ENCODE measurements at places on chromosomes 2 and 18.

DNA sequence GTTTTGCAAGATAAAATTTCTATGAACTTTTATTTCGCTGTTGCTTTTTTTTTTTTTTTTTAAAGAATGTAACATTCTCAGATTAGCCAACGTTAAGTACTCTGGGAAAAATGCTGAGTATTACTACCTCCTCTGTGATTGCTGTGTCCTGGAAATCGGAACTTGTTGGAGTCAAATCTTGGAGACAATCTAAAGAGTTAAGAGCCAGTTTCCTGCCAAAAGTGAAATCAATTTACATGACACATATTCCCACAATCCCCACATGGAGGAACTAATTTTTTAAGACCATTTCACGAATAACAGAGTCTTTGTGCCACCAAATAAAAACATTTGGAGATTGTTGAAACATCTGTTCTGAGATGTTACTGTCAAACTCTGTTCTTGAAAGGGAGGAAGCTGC, 127.8 kb downstream of the MEP1B start:
- no peak for DNase-seq

DNA sequence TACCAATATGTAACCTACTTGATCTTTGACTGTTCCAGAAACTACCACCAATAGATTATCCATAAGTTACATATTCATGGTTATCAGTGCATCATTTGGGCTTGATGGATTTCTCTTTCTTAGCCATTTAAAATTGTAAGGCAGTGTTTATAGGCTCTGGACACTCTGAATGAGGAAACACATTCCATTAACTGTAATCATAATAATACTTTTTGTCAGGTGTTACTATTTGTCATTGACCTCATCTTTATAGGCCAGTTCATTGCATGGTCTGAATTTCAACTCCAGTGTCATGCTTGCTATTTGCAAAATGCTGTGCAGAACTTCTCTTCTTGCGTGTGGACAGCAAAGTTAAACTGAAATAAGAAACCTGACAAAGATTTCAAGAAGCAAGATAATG, 1340.2 kb upstream of the ZEB2 start:
- DNase-seq, result no peak

- peak; percentile 46 for DNase-seq
These were observed 43.4 kb downstream of the ZNF516 start for GRCh38 chr18:76451396-76452331.

GRCh38 chr2:635687-636621, 41.3 kb downstream of the TMEM18 start:
- DNase-seq, result no peak

DNA sequence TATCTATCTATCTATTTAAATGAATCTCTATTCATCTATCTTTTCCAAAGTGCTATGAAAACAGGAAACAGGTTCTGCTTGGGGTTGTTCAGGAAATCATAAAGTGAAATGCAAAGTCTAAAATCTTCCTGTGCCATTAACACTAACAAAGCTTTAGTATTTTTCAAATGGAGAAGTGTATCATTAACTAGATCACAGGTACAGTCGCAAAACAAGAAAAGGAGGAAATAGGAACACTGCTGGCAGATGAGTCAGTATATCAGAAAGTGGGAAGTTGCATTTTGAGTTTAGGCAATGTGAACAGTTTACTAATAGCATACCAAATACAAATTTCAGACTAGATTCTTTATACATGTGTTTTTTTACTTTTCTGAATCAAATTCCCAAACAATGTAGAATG, 888.5 kb upstream of the FSHR start:
- no peak for DNase-seq

DNA sequence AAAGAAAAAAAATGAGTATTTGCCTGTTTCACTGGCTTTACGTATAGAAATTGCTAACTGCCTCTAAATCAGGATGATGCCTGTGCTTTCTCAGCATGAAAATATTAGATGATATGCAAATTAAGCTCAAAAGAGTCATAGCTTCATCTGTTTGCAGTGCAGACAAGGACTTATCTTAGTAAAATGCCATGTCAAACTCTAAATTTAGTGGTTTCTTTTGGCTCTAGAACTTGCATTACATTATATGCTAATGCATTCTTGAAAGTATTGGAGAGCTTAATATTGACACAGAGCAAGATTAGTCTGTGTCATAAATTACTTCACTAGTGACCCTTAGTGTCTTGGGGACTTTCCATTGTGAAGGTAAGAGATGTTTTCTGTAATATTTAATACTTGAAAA, 1109.1 kb upstream of the NRXN1 start:
- no peak for DNase-seq

DNA sequence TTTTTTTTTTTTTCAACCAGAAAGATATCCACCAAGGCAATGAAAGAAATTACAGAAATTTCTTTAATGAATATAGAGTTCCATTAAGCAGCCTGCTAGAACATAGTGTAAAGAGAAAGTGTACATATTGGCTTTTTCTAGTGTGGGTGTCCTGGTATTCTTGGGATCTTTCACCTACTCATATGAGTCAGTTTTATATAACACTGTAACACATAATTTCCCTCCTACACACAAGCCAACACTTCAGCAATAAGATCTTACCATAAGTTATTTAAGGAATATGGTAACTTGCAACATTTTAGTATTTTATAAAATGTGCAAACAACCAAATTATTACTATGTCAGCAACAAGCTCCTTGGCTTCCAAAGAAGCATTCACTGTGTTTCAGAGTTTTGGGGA, 59.9 kb downstream of the ZRANB3 start:
- no peak for DNase-seq

- no peak for DNase-seq
These were observed 175.3 kb upstream of the EPHA4 start for GRCh38 chr2:221747289-221747972.

- peak; percentile 45 for DNase-seq
These were observed 989.5 kb upstream of the CNTNAP5 start for GRCh38 chr2:123035541-123035940.

DNA sequence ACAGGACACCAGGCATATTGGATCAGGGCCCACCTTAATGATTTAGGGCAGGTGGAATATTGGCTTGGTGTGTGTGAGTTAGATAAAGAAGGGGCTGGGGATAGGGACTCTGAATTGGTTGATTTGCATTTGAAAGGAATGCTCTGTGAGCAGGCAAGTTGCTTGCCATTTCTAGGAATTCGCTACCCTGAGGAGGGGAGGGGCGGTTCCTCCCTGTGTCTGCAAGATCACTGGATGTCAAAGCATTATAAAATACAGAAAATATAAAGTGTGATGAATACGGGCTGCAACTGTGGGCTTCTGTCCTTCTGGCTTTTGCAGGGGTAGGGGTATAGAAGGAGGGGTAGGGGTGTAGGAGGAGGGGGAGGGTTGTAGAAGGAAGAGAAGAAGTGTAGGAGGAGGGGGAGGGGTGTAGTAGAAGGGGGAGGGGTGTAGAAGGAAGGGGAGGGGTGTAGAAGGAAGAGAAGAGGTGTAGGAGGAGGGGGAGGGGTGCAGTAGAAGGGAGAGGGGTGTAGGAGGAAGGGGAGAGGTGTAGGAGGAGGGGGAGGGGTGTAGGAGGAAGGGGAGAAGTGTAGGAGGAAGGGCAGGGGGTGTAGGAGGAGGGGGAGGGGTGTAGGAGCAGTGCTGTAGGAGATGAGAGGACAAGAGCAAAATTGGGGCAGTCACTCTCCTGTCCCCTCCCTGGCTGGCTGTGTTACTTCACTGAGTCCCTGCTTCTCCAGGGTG, 238.0 kb upstream of the COPS8 start:
- DNase-seq, result no peak

DNA sequence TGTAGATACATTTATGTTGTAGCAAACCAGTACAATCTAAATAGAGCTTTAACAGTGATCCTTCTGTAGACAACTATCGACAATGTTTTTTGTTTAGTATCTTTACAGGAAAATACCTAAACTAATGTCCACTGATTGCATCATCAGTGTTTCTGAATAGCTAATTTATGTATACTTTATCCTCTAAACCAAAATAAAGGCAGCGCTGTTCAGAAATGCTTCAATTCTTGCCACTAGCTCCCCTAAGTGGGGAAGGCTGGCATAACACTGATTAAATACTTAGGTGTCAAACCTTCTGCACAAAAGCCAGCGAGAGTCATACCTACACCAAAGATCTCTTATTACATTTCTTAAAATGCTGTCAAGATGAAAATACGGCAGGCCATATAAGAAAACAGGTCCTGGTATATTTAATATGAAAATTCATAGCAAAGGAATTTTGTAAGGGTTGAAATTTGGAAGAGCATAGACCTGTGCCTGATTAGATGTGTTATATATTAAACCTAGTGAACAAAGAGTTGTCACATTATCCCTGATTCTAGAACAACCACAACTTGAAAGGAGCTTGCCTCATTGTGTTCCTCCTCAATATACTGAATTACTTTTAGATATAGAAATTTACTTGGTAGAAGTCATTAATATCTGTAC, 1693.4 kb upstream of the SLC39A10 start:
- peak; percentile 8 for DNase-seq

GRCh38 chr18:48825101-48825745, 125.5 kb downstream of the SMAD7 start:
- DNase-seq, result no peak

- DNase-seq, result no peak
These were observed 410.6 kb downstream of the ZNF521 start for GRCh38 chr18:24941174-24941951.

DNA sequence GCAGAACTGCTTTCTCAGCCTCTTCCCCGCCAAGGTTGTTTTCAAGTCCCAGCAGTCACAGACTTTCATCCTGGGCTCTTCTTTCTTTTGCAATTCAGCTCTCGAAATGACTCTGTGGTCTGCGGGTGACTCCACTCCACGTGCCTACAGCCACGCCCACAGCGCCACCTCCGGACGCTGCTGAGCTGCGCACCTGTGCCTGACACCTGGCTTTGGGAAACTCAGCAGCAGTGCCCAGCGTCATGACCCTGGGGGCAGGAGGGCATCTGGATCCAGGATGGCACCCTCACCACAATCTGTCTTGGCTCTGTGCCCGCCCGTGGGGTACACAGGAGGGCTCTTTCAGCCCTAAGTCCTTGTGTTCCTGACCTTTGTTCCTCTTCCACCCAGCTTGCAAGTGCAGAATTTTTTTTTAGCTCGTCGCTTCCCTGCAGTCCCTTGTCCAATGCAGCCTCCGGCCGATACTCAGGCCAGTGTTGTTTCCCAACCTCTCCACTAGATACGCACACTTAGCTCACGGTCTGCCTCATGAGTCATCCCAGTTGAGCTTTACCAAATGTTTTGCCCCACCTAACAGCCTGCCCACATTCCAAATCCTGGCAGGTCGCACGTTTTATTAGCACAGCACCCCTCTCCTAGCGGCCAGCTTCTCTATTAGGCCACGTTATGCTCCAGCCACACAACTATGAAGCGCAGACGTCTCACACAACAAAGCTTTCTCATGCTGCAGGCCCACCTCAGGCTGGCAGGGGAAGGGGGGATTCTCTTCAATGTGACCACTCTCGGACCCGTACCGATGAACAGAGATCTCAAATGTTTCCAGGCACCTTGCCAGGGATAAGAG, 6.5 kb upstream of the CAPN10 start:
- DNase-seq, result no peak

DNA sequence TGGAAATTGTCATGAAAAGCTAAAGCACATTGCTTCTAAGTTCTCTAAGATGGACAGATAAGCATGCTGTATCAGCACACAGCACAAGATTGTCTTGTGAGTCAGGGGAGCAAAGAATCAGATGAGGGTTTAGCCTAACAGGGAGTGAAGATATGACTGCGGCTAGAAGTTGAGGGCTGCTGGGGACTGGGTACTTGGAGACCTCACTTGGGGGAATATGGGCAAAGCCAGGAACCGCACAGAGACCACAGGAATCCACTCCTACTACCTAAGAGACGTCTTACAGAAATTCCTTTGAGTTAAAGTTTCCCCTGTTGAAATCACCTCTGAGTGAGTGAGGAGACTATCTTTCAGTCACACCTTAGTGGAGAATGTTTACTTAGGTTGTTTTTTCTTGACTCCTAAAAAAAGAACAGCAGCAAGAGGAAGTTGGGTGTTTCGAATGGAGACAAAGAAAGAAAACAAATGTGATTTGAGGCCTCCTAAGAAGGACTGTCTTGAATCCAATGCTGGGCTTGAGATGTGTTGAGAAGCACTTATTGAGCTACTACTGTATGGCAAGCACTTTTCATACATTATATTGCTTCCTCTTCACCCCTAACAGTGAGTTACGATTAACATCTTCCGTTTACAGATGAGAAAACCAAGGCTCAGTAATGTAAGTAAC, 100.7 kb downstream of the ANKRD44 start:
- peak; percentile 29 for DNase-seq

- no peak for DNase-seq
These were observed 218.1 kb downstream of the CAMKMT start for GRCh38 chr2:44579837-44580230.

GRCh38 chr2:172288603-172289002, 138.8 kb upstream of the ITGA6 start:
- DNase-seq, result no peak

GRCh38 chr18:8979258-8979988, 123.1 kb upstream of the NDUFV2 start:
- no peak for DNase-seq

- no peak for DNase-seq
These were observed 230.4 kb upstream of the MYT1L start for GRCh38 chr2:2561346-2562095.

DNA sequence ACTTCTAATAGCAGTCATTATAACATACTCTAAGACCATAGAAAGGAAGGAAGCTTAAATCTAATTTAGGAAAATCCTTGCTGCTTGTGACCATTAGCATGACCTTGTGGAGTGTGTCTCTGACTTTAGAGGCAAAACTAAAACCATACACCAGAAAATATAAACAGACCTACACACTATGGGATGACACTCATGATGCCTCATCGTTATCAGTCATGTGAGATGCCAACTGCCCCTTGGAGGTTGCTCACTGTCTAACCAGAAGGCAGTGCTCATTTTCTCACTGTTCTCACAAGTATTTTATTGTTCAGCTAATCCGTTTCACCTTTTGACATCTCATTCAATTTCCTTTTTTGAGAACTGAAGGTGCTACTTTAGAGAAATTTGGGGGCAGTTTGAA, 376.9 kb downstream of the RND3 start:
- no peak for DNase-seq

- DNase-seq, result no peak
These were observed 1227.8 kb upstream of the ZEB2 start for GRCh38 chr2:145747715-145748114.

DNA sequence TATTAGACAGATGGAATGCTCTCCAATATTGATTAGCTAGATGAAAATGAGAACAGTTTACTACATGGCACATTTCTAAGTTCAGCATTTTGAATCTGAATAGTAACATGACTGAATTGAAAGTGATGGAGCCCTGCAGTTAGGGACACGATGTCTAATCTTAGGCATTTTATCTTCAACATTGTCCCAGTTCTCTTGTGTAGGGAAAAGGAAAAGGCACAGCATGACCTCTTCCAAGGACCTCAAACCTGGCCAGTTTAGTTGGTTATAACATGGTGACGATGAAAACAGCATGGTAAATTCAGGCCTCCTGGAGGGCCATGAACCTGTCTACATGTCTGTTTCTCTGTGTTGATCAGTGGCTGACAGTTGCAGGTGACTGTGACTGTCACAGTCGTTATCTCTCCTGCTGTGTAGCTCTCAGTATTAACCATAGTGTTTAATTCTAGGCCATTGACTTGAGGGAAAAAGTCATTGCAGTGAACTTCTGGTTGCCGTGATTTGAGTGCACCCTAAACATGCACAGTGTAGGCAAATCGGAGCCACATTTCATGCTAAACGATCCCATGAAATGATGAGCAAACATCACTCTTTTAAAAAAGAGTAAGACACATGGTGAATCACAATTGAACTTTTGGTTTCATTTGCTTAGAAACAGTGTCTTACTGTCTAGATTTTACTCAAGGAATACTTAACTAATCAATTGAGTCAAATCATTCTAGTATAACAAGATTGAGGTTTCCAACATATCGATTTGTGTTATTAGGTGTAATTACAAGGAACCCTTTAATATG, 129.7 kb downstream of the PHLPP1 start:
- DNase-seq, result no peak

GRCh38 chr2:67453310-67453709, 56.2 kb downstream of the ETAA1 start:
- no peak for DNase-seq
